Right renal pelvis (tissue), 4 donors: ENCODE measurements at places on chromosomes 1 and 21.

DNA sequence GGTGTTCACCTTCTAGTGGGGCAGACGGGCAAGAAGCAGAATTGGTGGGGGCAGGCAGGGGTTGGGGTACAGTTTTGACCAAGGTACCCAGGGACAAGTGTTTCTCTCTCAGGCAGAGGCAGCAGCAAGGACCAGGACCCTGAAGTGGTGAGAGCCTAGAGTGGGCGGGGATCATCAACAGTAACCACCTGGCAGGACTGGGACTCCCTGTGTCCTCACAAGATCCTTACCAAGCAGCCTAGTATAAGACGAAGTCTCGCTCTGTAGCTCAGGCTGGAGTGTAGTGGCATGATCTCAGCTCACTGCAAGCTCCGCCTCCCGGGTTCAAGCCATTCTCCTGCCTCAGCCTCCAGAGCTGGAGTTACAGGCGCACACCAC is 3.2 kb upstream of the NADK start:
- no peak for DNase-seq

- DNase-seq: no peak
Measured at GRCh38 chr1:159066108-159066507, 10.5 kb downstream of the AIM2 start.

GRCh38 chr1:205286335-205286950 is 35.1 kb downstream of the NUAK2 start:
- DNase-seq: no peak

DNA sequence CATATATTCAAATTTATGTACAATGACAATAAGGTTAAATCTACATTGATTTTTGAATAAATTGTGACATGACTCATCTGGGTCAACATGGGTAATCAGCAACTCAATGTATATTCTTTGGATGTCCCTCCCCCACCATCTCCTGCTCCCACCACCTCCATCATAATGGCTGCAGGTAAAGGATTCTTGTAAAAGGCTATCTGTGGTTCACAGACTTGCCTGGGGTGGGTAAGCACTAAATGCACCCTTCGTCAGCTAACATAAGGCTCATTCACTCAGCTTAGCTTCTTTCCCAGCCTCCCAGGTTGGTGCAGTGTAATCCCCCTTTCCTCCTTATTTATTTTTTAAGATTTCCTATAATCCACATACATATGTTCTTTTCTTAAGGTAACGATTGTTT is 355.7 kb upstream of the DPYD start:
- DNase-seq: no peak

- DNase-seq: no peak
Measured at GRCh38 chr1:163796394-163796821, 474.7 kb downstream of the NUF2 start.

DNA sequence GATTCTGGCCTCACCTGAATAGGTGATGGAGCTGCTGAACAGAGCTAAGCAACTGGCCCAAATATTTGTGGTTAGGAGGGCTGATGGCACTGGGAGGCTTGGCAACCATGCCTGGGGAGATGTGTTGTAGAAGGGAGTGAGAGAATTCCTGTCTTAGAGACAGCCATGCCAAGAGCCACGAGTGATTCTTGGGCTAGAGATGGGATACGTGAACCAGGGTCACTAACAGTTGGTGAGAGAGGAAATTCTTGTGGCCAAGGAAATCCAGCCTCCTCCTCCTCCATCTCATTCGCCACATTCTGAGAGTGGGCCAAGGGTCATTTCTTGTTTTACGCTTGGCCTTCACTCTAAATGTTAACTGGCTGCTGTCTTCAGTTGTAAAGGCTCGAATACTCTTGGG is 46.3 kb downstream of the NGF start:
- no peak for DNase-seq

DNA sequence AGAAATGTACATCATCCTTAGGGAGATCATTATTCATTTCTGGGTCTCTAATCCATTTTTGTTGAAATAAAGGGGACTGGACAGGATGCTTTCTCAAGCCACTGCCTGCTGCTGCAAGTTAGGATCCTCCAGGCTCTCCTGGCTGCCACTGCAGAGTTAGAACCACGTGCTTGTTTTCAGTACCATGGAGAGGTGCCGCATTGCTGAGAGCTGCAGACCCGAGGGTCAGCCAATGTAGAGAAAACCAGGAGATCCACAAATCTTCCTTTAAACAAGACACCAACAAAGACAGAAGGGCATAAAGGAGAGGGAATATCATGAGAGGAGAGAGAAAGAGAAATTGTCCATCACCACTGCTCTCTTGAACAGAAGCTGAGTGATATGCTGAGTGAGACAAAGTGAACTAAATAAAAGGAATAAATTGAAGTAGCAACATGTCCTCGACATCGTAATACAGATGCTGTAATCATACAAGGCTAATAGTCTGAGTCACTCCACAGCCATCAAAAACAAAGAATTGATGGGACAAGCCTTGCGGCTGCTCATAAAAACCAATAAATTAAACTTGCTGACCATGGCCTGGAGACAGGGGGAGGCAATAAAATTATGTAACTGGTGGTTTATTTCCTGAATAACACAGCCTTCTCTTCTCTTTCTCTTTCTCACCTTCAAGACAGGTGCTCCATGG is 255.7 kb downstream of the OMA1 start:
- peak; percentile 48 for DNase-seq

DNA sequence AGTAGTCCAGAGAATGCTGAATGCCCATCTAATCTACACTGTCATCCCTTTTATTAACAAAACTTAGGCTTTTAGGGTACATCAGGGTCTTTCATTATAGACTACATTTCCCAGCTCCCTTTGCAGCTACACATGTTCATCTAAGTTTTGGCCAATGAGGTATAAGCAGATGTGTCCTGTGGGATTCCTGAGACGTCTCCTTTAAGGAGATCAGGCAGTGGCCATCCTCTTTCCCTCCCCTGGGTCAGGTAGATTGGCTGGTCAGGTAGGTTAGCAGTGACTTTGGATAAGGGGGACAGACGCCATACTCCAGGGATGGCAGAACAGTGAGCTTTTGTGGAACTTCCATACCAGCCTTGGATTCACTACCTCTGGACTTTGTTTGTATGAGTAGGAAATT is 188.3 kb downstream of the FGGY start:
- DNase-seq: no peak

- DNase-seq: no peak
Measured at GRCh38 chr1:207025146-207025880, 7.2 kb downstream of the C1orf116 start.

DNA sequence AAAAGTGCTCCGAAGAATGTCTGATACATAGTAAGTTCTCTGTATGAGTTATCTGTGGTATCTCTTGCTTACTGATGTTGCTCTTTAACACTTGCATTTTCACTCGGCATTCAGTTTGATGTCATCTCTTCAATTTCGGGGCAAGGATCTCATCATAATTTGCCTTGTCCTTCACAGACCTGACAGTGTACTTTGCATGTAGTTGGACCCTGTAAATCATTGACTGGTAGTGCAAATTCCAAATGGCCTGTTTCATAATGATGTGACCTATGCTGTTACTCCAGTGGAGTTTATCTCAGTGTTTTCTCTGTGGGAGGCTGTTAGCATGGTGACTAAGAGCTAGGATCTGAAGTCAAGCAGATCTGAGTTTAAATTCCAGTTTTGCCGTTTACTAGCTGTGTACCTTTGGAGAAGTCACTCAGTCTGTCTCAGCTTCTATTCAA is 34.2 kb upstream of the ABCD3 start:
- peak; percentile 63 for DNase-seq

- no peak for DNase-seq
Measured at GRCh38 chr1:152461544-152461943, 47.5 kb upstream of the CRNN start.
